ENCODE measurements at places on chromosomes 7 and 10. TPM values are rescaled to one million over a fixed set of nuclear protein-coding genes. Genes with fewer than 3 reads are reported as not detected.

CTTNBP2 gene
- 145 TPM for total RNA-seq

ZNF467 gene
- 1.3 TPM for total RNA-seq

NME8 gene
- not detected for total RNA-seq

ZNF727 gene
- 3.8 TPM for total RNA-seq

TMUB1 gene
- total RNA-seq, result 8.5 TPM

HOXA9 gene
- total RNA-seq, result not detected

UBE2H gene
- 115 TPM for total RNA-seq

OR6B1 gene
- total RNA-seq, result not detected

NUDT13 gene
- 1.6 TPM for total RNA-seq

TMEM26 gene
- total RNA-seq, result 0.31 TPM

LRRC61 gene
- total RNA-seq, result 16.3 TPM

TMEM196 gene
- 12.8 TPM for total RNA-seq

FAM25G gene
- not detected for total RNA-seq

CALHM2 gene
- total RNA-seq, result 4.1 TPM

SUV39H2 gene
- 37.6 TPM for total RNA-seq

CRYGN gene
- total RNA-seq, result not detected

CTAGE4 gene
- 1.6 TPM for total RNA-seq

WIPF3 gene
- 10.6 TPM for total RNA-seq

All from parietal lobe (tissue), 2 donors.